Ascending aorta (tissue), 2 donors: ENCODE measurements at places on chromosomes 4 and X.
A peak's percentile ranks its signal among the peaks of the same experiment; 100 is the strongest.

DNA sequence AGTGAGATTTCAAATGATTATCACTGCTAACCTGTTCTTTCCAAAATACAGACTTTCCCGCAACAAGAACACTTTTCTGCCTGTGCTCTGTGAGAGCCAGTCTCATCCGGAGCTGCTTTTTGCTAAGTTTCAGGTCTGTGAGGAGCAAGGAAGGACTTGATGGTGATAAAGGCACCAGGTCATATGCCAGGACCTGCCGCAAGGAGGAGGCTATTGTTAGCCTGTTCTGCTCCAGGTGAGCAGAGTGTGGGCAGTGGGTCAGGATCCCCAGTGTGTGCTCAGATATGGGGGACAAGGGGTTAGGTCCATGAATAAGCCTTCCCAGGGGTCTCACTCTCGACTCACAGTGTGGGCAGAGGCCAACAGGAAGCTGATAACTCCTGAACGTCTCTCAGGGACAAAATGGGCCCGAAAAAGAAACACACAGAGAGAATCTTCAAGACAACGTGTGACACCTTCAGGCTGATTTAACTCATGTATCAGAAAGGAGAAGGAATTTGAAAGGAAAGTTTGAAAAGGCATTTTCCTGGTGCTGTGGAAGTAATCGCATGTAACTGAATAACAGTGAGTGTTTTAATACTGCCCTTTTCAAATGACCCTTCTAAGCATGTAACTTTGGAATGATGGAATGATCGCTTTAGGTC is 57.7 kb upstream of the PDLIM3 start:
- no peak for DNase-seq

DNA sequence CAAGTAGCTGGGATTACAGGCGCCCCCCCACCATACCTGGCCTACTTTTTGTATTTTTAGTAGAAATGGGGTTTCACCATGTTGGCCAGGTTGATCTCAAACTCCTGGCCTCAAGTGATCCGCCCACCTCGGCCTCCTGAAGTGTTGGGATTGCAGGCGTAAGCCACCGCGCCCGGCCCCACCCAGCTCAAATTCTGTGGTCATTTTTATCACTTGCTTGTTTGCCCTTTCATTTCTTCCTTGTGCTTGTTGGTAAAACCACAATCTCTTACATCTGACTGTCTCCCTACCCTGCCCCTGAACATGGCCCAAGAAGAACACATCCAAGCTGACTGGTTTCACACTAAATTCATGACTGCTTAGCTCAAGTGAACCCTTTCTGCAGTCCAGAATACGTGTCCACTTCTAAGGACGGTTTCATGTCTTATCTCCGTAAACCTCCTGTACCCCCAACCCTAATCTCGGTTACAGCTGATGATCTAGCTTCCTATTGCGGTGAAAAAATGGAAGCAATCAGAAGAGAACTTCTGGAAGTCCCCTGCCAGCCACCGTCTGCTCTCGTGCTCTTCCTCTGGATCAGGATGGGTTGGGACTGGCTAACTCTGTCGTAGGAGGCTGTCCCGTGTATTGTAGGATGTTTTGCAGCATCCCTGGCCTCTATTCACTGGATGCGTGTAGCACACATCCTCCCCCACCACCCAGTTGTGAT is 5.4 kb upstream of the RS1 start:
- DNase-seq: no peak

DNA sequence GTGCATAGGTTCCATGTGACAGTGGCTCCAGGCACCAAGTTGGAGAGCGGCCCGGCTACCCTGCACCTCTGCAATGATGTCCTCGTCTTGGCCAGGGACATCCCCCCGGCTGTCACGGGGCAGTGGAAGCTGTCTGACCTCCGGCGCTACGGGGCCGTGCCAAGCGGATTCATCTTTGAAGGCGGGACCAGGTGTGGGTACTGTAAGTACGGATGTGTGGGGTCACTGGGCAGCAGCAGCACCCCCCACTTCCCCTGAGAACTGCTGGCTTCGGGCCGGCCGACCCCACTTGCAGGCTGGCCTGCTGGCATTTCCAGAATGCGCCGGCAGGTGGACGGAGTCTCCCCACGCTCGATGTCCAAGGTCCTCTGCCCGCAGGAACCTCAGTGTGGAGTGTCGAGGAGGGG is 13.2 kb downstream of the DOK7 start:
- no peak for DNase-seq

GRCh38 chr4:94536049-94536448 is 84.3 kb downstream of the PDLIM5 start:
- no peak for DNase-seq

DNA sequence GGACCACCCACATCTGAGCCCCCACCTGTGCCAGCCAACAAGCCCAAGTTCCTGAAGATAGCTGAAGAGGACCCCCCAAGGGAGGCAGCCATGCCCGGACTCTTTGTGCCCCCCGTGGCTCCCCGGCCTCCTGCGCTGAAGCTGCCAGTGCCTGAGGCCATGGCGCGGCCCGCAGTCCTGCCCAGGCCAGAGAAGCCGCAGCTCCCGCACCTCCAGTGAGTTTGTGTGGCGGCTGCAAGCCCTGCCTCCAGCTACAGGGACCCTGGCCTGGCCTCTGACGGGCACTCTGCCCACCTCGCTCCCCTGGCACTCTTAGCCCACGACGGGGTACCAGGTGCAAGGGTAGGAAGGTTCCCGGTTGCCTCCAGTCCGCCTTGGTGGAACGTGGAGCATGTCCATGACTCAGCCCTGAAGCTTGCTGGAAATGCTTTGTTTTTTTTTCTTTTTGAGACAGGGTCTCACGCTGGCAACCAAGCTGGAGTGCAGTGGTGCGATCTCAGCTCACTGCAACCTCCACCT is 13.7 kb upstream of the ADD1 start:
- DNase-seq: peak; percentile 58

- DNase-seq: no peak
Observed at GRCh38 chrX:35664833-35665232, 133.3 kb upstream of the MAGEB16 start.

- no peak for DNase-seq
Observed at GRCh38 chrX:22520128-22520828, 247.6 kb downstream of the CBLL2 start.

DNA sequence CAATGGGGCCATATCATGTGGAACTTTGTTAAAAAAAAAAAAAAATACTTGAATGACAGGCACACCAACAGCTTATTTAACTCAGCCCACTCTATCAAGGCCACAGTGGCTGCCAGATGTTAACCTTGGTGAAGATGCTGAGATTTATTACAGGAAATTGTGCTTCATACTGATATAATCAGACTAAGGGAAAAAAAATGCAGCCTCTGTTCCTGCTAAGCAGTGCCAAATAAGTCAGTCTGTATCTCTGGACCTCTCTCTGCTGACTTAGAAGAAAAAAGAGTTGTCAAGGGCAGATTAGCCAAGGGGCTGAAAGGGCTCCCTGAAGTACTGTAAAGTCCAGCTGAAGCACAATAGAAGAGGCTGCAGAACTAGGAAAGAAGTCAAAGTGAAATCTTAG is 677.7 kb upstream of the HTR2C start:
- DNase-seq: no peak
